ENCODE measurements at places on chromosomes 16 and 17.

DNA sequence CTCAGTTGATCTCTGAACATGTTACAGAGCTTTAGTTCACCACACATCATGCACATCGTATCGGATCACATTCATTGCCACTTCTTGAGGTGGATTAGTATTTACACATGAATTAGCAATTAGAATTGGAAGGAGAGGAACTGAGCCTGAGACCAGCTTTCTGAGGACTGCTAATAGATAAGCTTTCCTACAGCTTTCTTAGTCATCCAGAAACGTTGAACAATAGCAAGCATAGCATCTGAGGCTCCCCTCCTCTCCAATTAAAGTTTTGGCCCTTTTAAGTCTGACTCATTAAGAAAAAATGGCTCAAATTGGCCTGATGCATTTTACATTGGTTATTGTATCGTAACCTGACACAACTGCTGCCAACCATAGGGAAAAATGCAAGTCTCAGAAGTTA is 1130.4 kb downstream of the CDH8 start:
- no peak for DNase-seq

GRCh38 chr17:18377437-18378204 is at the start of gene EVPLL:
Gene EVPLL, plus strand, starts transcription at chr17:18377778. Its CDS starts 3,160 bp downstream, at chr17:18380938.
- no peak for DNase-seq

DNA sequence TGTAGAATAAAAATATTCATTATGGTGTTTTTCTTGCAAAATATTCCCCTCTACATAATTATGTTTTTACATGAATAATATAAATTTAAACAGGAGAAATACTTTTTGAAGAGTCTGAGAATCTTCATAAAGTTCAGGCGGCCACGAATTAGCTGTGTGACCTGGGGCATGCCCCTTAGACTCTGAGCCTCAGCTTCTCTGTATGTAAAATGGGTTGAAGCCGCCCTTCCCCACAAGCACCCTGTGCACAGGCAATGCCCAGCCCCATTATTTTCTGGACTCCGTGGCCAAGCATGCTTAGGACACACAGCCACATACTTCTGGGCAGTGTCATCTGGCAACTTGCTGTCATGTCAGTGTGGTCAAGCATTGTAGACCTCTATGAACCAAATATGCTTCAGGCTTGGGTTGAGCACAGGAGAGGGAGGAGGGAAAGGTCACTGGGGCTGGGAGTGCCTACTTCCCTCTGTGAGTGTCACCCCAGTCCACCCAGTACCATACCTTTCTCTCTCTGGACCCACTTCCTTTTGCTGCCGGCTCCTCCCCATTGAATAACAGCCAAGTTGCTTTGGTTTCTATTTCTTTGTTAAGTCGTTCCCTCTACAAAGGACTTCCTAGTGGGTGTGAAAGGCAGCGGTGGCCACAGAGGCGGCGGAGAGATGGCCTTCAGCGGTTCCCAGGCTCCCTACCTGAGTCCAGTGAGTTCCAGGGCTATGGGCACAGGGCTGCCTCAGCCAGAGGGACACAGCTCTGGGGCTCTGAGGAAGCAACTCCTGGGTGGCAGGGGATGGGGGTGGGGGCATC is at the start of gene LGALS9:
Gene LGALS9, plus strand, starts transcription at position 582 of the 804 bp plus-strand sequence. Its CDS starts 78 bp downstream, at position 660.
- DNase-seq, result no peak

GRCh38 chr16:52320930-52321439 is 226.0 kb downstream of the TOX3 start:
- no peak for DNase-seq

- DNase-seq, result no peak
Observed at GRCh38 chr17:30207655-30208054, 27.8 kb downstream of the SLC6A4 start.

GRCh38 chr17:44997733-44998520 is 29.8 kb upstream of the C1QL1 start:
- no peak for DNase-seq

GRCh38 chr17:64625541-64625940 is 36.6 kb downstream of the SMURF2 start:
- DNase-seq, result no peak

GRCh38 chr16:26295625-26296304 is 604.0 kb downstream of the HS3ST4 start:
- DNase-seq, result no peak

GRCh38 chr17:73432624-73433190 is 120.9 kb upstream of the CDC42EP4 start:
- no peak for DNase-seq

GRCh38 chr16:314795-315299 is 31.9 kb downstream of the PDIA2 start:
- DNase-seq, result no peak

DNA sequence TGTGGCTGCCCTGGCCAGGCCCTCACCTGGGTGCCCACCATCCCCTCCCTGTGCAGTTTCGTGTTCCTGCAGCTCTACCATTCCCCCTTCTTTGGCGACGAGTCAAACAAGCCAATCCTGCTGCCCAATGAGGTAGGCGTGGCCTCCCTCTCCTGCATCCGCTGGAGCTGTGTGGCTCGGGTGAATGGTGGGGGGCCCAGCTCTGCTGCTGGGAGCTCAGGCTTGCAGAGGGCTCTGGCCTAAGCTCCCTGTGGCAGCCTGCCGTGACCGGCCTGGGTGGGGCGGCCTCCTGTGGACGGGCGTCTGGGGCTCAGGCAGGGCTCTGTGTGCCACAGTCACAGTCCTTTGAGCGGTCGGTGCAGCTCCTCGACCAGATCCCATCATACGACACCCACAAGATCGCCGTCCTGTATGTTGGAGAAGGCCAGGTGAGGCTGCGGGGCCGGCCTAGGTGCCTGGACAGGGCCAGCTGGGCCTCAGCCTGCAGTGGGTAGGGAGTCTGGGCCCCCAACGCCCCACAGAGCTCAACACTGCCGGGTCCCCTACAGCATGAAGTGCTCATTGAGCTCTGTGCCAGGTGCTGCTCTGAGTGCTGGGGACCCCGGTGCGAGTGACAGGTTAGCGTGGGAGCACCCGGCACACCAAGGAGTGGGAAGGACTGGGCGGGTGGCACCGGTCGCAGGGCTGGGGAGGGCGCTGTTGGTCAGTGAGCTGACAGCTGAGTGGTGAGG is 37.3 kb downstream of the TSC2 start:
- no peak for DNase-seq

DNA sequence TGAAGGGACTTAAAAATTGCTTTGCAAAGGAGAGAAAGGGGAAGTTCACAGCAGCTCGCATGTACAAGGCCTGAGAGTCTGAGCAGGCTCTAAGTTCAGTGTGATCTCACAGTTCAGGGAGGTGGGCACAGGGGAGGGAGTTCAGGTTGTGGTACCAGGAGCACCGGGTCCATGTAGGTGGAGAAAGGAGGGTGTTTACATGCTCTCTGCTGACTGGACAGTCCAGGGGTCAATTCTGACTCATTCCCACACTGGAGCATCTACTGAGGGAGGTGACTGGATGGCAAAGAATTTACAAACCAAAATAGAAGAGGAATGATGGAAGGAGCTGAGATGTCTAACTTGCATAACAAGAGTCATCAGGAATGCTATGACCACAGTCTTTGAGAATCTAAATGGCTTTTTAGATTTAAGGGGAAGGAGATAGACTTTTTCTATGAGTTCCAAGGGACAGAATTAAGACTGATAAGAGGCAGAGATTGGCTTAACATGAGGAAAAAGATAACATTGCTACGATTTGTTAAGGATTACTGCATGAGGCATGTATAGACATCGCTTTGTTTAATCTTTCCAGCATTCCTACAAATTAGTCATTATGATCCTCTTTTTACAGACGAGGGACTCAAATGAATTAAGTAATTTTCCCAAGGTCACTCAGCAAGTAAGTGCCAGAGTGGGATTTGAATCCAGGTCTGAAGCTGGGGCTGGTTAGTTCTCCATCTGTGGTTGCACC is 29.9 kb downstream of the MIS12 start:
- DNase-seq, result no peak

GRCh38 chr17:56350592-56350991 is 197.3 kb downstream of the ANKFN1 start:
- DNase-seq, result no peak
